ENCODE measurements at places on chromosomes 1 and 21. TPM values are rescaled to one million over a fixed set of nuclear protein-coding genes. Genes with fewer than 3 reads are reported as not detected.

DNA sequence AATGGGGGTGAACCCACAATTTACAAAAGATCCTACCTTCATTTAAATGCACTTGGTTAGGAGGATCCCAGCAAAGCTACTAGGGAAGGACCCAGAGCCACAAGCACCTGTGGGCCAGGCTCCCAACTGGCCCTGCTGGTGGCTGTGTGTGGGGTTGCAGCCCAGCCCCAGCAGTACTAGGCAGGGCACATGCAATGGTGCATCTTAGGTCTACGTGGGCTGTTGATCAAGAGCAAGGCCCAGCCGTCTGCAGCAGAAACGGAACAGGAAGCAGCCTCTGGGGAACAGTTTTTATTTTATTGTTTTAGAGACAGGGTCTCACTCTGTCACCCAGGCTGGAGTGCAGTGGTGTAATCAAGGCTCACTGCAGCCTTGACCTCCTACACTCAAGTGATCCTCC is 134.1 kb upstream of the RAB4A start:
- H3K27me3 ChIP-seq, result no peaks in the 10 kb centered on the region
- H3K36me3 ChIP-seq, result no peaks in the 10 kb centered on the region
- no peaks in the 10 kb centered on the region for H3K4me1 ChIP-seq

DNA sequence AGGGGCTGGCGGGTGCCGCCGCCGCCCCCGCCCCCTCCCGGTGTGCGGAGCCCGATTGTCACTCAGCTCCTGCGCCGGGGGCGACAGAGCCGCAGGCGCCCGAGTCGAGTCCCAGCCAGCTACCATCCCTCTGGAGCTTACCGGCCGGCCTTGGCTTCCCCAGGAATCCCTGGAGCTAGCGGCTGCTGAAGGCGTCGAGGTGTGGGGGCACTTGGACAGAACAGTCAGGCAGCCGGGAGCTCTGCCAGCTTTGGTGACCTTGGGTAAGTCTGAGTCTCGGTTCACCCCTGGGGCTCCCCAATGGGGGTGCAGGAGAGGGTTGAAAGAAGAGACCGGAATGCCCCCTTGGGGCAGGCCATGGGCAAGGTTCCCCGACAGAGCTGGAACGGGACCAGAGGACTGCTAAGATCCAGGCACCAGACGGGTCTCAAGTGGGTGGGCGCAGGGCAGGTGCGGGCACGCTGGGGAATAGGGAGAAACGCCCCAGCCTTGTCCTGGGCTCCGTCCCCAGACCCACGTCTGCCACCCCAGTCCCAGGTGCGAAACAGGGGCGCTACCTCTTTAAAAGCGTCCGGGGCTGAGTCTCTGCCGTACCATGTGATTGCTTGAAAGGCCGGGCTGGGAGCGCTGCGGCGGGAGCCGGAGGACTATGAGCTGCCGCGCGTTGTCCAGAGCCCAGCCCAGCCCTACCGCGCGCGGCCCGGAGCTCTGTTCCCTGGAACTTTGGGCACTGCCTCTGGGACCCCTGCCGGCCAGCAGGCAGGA is at the start of gene ADORA1:
Gene ADORA1 (plus strand): TSS at position 61 of the 765 bp plus-strand sequence. CDS start 1,116 bp downstream, outside the sequence.
- DNase-seq, result no peak
- H3K27ac ChIP-seq, result no peak within 1 kb of the TSS
- no peaks in the 10 kb centered on the region for H3K36me3 ChIP-seq
- H3K4me1 ChIP-seq, result no peaks in the 10 kb centered on the region
- H3K27me3 ChIP-seq, result no peaks in the 10 kb centered on the region
- no peak within 1 kb of the TSS for H3K4me3 ChIP-seq

Gene HCRTR1
- total RNA-seq, result not detected

GRCh38 chr1:74463333-74463988 is 49.0 kb downstream of the LRRC53 start:
- H3K27me3 ChIP-seq, result no peaks in the 10 kb centered on the region
- no peaks in the 10 kb centered on the region for H3K36me3 ChIP-seq
- H3K4me1 ChIP-seq, result no peaks in the 10 kb centered on the region
- no peak overlapping the region for H3K27ac ChIP-seq
- no peak for DNase-seq
- H3K4me3 ChIP-seq, result no peak overlapping the region

- no peak overlapping the region for H3K27ac ChIP-seq
- no peaks in the 10 kb centered on the region for H3K36me3 ChIP-seq
- H3K4me3 ChIP-seq, result no peak overlapping the region
- H3K27me3 ChIP-seq, result no peaks in the 10 kb centered on the region
These were observed 77.7 kb downstream of the ST6GALNAC5 start for GRCh38 chr1:76944942-76945341.

Gene PYHIN1
- total RNA-seq, result not detected

Gene KAZN
- total RNA-seq, result 0.11 TPM

Gene CR1L
- total RNA-seq, result not detected

DNA sequence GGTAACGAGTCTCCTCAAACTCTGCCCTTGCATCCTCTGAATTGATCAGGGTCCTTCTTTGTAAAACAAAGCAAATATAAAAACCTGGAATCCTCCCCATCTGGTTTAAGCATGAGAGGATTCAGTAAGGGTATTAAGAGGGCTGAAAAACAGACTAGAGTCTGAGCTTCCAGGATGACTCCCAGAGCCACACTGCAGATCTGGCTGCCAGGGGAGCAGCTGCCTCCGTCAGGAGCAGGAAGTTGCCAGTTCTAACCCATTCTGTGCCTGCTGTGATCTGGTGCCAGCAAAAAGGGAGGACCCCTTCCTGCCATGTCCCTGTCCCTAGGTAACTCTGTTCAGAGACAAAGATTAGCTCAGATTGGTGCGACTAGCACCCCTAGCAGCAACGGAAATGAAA is 27.5 kb downstream of the SERTAD4 start:
- no peaks in the 10 kb centered on the region for H3K36me3 ChIP-seq
- DNase-seq, result no peak
- H3K4me1 ChIP-seq, result no peaks in the 10 kb centered on the region
- no peak overlapping the region for H3K27ac ChIP-seq
- no peaks in the 10 kb centered on the region for H3K27me3 ChIP-seq
- no peak overlapping the region for H3K4me3 ChIP-seq
